Right atrium auricular region (tissue), 2 donors: ENCODE measurements at places on chromosomes 12 and 14. TPM values are rescaled to one million over a fixed set of nuclear protein-coding genes. Genes with fewer than 3 reads are reported as not detected.

GRCh38 chr14:91975763-91976162 lies 28.3 kb upstream of the FBLN5 start:
- DNase-seq: no peak

The PMCH gene
- not detected for total RNA-seq

GRCh38 chr12:113359133-113359938 lies 949 bp downstream of the PLBD2 start:
- DNase-seq: peak; percentile 72

- no peak for DNase-seq
These were observed 151.8 kb upstream of the NTF3 start for GRCh38 chr12:5280086-5280485.

DNA sequence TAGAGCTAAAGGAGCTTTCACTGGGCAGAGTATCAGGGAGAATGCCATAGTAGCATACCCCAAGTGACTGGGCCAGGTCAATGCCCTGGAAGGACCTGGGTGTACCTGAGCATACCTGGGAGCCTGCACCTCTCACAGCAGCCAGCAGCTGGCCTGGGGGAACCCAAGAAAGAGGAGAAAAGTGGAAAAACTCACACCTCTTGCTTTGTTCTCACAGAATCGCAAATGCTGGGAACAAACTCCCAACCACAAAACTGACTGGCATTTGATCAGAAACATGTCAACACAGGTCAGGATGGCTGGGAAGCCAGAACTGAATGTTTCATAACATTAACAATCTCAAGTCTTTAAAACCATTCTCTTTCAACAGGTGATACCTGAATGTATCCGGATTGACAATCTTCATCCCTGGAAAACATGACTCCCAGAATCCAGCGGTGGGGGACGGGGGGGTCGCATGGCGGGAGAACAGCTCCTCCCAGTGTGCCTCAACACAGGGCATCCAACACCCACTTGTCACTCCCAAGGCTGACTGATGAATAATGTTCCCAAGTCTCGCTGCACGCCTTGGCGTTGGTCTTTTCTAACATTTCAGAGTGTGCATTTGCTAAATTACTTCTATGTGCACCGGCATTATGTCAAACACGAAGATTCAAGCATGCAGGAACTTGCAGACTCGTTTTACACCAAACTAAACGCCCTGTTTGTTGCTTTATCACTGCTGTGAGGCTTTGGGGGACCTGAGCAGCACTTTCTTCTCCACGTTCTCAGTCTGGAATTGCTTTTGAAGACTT lies 7.9 kb downstream of the FOXN3 start:
- DNase-seq: no peak

DNA sequence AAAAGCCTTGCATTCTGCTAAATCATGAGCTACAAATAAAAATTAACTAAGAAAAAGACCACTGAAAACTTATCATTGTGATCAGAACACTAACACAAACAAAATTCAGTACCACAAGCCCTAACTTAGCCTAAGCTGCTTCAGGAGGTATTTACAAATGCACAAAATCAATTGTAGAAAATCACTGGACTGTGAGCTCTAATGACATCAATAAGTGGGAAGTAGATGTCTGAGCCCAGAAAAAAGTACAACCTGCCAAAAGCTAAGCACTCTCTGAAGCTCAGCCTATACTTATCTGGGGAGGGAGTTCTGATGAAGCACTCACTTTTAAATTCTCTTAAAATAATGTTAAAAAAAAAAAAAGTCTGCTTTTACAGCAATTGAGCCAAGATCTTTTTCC lies 92.9 kb downstream of the SLCO1B1 start:
- DNase-seq: no peak

The MTRFR gene
- 7.8 TPM for total RNA-seq

The TNS2 gene
- 76.2 TPM for total RNA-seq

The FOXN4 gene
- total RNA-seq: not detected

The RTN1 gene
- 1.3 TPM for total RNA-seq

The TOMM20L gene
- total RNA-seq: not detected

DNA sequence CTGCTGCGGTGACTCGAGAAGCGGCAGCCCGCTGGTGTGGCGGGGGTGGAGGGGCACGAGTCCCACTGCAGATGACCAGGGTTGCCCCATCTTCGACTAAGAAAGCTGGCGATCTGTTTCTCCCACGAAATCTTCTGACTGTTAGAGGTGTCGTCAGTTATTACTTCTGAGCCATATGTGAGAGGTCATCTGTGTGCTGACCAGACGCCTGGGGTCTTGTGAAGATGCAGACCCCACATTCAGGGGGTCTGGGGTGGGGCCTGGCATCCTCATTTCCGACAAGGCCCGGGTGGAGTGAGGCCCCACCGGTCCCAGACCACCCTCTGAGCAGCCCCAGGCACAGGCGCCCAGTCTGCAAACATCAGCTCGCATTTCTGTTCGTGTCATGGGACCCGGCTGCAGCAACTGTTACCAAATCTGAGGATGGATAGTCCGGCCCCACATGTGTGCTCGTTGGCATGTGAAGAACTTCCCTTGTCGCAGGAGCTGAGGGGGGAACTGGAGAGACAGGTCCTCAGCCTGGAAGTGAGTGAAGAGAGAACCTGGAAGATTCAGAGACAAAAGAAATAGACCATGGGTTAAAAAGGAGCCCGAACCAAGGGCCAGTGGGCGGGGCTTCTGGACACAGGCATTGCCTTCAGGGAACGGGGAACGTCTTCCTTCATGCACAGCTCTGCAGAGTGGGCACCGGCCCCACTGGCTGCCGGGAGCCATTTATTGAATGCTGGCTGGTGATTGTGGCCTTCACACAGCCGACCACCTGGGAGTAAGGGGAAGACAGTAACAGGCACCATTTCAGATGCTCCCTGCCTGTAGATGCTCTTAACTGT lies 135.2 kb downstream of the ADGRD1 start:
- peak; percentile 54 for DNase-seq

DNA sequence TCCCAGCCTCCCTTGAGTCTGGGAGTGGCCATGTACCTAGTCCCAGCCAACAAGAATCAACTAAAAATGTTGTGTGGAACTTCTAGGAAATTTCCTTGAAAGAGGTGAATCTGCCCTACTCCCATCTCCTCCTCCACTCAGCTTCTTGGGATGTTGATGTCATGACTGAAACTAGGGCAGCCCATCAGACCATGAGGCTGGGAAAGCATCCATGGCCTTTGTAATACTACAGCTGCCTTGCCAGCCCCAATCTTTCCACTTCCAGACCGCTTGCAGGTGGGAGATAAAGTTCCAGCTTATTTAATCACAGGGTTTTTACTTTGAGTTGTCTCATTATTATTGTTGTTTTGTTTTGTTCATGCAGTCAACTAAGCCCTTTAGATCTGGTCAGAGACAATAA lies 170.3 kb upstream of the LMNTD1 start:
- DNase-seq: no peak

GRCh38 chr12:125111403-125111802 lies 46.2 kb downstream of the AACS start:
- no peak for DNase-seq

DNA sequence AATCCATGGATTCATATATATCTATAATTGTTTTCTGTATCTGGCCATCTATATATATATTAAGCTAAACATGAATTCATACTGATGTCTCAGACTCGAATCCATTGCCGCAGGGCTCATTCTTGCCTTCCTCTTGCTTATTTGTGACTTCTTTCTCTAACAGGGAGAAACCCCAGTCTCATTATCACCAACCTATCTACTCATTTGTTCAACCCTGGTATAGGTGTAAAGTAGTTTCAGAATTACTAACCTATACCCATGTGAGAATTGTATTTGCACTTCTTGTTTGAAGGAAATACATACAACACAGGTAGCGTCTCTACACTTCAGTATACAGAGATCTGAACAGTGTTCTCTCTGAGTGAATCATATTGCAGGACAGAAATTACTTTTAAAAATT lies 77.7 kb downstream of the PTPN11 start:
- no peak for DNase-seq

The CDKL1 gene
- total RNA-seq: 4.6 TPM

DNA sequence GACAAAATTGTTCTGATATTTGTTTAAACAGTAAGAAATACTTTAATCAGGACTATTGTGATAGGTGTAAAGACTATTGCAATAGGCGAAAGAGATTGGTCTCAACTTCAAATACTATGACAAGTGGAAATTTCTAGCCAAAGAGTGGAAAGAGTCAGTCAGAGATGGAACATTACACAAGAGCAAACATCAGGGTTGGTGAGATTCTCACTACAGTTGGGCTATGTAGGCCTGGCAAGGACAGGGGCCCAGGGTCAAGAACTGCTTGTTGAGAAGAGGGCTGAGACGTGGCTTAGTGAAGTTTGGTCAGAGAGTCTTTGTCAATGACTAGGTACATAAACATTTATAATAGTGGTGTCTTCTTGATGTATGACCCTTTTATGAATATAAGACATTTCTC lies 19.4 kb downstream of the CAND1 start:
- DNase-seq: no peak

The SERPINA1 gene
- 8.8 TPM for total RNA-seq

The KRT5 gene
- total RNA-seq: 1.4 TPM

The STXBP6 gene
- 20.2 TPM for total RNA-seq

GRCh38 chr12:28500373-28501024 lies 310.2 kb downstream of the CCDC91 start:
- DNase-seq: no peak

- DNase-seq: no peak
These were observed 17.3 kb upstream of the GPRC5A start for GRCh38 chr12:12874029-12874428.

- DNase-seq: no peak
These were observed 22.6 kb upstream of the MDM2 start for GRCh38 chr12:68785358-68785757.

DNA sequence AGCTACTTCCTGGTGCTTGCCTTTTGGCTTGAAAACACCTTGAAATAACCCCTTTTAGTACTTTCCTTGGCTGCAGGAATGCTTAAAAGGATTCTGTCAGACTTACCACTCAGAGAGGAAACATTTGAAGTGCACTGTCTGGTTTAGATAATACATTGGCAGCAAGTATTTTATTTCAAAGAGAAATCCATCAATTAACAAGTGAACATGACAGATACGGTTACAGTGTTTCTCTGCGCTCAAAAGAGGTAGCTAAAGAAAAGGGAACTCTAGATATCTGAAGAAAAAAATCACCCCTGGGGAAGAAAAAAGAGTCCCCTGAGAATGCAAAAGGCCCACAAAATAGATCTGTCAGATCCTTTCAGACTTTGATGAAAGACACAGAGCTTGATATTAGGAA lies 421.9 kb downstream of the LRFN5 start:
- no peak for DNase-seq

GRCh38 chr12:68612202-68612601 lies 1.5 kb downstream of the RAP1B start:
- DNase-seq: no peak

DNA sequence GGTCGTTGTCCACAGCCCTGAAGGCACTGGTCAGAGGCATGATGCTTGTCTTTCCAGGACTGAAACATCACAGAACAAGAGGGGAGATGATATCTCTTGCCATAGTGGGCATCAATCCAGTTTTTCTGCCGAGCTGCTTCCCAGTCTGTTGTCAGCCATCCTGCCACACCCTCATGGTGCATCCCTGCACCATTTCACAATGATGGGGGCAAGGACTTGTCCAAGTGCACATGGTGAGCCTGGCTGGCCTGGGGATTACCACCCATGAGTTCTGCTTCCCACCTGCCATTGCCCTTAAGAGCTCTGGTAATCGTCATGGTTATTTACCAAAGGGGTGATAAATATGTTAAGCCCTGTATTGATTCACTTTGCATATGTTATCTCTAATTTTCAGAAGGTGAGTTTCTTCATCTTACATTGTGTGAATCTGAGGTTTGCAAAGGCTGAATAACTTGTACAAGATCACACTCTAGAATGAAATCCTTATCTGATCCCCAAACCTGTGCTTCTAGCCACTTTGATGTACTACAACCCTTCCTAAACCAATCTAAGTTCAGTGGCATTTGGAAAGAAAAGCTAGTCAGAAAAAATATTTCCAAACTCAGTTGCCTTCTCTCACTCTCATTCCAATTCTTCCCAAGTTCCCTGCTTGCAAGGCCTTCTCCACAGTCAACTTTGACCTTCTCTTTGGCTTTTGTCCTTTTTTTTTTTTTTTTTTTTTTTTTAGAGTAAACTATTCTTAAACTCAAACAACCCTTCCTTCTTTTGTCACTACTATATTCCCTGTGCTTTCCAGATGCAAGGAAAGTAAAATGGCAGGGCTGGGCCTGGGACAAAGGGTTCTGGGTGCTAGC lies 2.3 kb downstream of the AVIL start:
- DNase-seq: no peak

- no peak for DNase-seq
These were observed 75.4 kb downstream of the BTG1 start for GRCh38 chr12:92070054-92070863.

The RPS6KA5 gene
- 9.6 TPM for total RNA-seq

The FAIM2 gene
- 9.8 TPM for total RNA-seq

- no peak for DNase-seq
These were observed 31.6 kb downstream of the KCNC2 start for GRCh38 chr12:75177997-75178396.

The HCAR2 gene
- 0.79 TPM for total RNA-seq

The JPH4 gene
- total RNA-seq: not detected

The MNAT1 gene
- 29.7 TPM for total RNA-seq

DNA sequence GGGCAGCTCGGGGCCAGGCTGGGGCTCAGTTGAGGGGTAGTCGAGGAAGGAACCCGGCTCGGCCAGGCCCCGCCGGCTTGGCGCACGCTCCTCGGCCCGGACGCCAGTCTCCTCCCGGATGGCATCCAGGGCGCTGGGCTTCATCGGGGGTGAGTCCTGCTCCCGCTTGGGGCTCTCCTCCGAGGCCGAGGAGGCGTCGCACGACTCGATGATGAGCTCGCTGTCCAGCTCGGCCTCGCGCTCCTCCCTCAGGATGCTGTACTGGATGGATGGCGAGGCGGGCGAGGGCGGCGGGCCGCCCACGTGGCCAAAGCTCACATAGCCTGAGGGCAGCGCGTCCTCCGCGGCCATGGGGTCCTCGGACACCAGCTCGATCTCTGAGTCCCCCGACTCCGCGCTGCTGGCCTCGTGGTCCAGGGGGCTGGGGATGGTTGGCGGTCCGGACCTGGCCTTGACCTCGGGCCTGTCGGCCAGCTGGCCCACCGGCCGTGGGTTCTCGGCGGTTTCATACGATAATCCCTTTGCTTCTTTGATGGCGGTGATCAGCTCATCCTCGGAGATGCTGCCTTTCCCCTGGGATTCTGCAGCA lies 143.4 kb downstream of the RTN1 start:
- no peak for DNase-seq

DNA sequence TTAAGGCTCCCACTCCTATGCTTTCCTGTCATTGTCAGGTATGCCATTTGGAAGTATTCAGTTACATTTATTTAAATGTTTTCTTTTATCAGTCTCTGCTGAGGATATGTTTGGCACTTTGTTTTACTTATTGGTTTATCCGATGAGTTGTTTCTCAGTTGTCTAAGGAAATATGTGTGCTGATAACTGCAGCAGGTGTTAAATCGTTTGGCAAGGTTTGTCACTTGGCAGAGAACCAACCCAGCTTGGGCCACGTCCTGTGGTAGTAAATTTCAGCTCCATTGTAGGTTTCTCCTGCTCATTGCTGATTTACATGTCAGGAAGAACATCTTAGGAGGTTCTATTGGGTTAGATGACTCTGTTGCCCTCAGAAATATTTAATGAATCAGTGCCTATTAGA lies 22.0 kb upstream of the MGST1 start:
- DNase-seq: no peak

The RILPL2 gene
- 4.6 TPM for total RNA-seq
